ENCODE measurements at places on chromosomes 1 and 21.
A peak's percentile ranks its signal among the peaks of the same experiment; 100 is the strongest.

DNA sequence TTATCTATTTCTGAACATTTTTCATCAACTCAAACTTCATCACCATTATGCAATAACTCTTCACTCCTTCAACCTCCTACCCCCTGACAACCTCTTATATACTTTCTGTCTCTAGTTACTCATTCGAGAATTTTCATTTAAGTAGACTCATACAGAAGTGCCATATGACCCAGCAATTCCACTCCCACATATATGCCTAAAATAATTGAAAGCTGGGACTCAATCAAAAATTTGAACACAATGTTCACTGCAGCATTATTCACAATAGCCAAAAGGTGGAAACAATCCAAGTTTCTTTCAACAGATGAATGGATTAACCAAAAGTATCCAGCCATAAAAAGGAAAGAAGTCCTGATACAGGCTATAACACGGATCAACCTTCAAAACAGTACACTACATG, 24.1 kb downstream of the COL11A1 start:
- DNase-seq = no peak

GRCh38 chr1:232142403-232143314, 487.3 kb downstream of the SIPA1L2 start:
- no peak for DNase-seq

DNA sequence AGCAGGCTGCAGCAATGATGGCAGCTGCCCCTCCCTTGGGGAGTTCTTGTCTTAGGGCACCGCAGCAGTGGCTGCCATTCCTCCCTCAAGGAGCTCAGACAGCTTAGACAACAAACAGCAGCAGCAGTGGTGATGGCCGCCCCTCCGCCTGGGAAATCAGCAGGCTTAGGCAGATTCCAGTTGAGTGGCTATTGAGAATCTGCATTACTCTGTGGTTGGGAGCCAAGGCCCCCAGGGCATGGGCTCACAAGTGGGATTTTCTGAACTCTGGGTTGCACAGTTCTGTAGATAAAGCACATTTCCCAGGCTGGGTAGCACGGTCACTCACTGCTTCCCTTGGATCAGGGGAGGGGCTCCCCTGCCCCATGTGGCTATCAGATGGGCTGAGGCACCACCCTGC, 1280.7 kb upstream of the TMPRSS15 start:
- DNase-seq = no peak

DNA sequence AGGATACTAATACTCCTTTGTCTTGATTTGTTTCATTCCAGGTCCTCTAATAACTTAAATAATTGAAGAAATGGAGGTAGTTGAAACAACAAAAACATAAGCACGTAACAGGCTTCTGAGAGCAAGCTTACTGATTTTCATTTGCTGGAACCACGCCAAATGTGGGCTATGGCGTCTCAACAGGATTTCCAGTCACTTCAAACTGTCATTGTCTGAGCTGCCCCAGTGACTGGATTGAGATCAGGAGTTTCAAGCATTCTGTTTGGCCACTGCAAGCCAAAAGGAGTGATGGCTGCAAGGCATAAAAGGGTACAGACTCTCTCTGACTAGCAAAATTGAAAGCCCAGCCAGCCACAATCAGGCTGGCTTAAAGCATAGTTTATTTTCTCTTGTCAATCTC, 289.9 kb downstream of the DPYD start:
- no peak for DNase-seq

- DNase-seq = no peak
Observed at GRCh38 chr21:43767498-43767983, 8.6 kb downstream of the CSTB start.

- DNase-seq = no peak
Observed at GRCh38 chr21:24444736-24445135, 1162.5 kb downstream of the MRPL39 start.

- no peak for DNase-seq
Observed at GRCh38 chr1:204232526-204232925, 18.7 kb upstream of the GOLT1A start.

GRCh38 chr1:6010554-6010953, 18.3 kb upstream of the NPHP4 start:
- no peak for DNase-seq

- DNase-seq = no peak
Observed at GRCh38 chr1:148385371-148386030, 97.6 kb downstream of the PPIAL4G start.

DNA sequence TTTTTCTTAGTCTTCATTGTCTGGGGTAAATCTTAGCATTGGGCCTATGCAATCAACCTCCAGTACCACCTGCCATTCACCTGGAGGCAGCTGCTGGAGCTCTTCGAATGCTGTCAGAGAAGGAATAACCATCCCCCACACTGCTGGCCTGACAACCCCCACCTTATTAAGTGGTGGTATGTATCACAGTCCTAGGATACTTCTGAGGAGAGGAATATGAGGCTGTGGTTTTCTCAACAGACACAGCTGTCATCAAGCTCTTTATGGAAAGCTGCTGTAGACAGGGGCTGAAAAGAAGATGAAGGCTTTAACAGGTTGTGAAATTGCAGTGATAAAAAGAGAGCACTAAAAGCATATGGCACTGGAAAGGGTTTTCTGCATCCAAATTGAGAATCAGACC, 61.7 kb downstream of the TSEN15 start:
- no peak for DNase-seq

- DNase-seq = peak; percentile 77
Observed at GRCh38 chr21:45830221-45830640, 151.3 kb upstream of the COL6A1 start.

GRCh38 chr1:27009601-27010197, 3.0 kb downstream of the TENT5B start:
- DNase-seq = no peak

DNA sequence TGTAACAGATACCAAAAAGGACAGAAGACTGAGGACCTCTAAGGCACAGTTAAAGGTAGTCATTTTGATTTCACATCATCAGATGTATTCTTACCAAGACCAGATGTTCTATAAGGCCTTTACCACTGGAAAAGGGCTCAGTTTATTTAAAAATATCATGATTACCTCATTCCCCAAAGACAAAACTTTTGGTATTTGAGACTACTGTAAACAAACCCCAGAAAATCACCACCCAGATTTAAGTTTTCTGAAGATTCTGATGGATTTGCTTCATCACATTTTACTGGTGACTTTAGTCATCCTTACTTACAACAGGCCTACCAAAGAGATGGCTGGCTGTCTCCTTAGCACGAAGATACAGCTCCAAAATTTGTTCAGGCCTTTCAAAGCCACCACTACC, 8.3 kb downstream of the ENAH start:
- DNase-seq = no peak

DNA sequence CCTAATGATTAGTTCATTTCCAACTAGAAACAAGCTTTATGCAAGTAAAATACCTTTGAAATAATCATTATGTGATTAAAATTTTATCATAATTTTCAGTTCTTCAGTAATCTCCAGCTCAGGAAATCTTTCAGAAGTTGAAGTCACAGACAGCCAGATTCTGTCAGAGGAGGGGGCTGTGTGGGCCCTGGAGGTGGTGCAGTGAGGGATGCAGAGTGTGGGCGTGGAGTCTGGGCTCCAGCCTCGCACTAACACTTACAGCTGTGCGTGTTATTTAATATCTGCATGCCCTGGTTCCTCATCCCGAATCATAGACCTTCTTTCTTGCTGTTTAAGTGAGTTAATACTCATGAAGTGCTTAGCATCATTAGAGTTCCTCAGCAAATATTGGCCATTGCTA, 23.9 kb downstream of the WDR64 start:
- DNase-seq = no peak

DNA sequence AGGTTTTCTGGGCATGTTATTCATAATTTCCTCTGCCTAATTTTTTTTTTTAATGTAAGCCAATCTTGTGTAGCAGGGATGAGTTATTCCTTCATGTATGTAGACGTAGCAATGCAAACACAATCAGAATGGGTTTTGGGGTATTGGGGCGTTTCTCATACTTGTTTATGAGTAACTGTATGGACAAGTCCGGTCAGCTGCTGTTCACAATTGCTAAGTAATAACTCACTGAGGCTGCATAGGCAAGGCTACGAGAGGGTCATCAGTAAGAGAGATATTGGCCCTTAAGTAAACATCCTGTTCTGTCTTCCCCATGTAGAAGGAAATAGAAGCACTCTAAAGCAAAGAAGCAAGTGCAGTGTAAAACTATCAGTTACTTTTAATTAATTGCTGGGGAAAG, 9.5 kb upstream of the TARS2 start:
- no peak for DNase-seq

GRCh38 chr1:37657620-37658412, 23.1 kb upstream of the RSPO1 start:
- DNase-seq = no peak

DNA sequence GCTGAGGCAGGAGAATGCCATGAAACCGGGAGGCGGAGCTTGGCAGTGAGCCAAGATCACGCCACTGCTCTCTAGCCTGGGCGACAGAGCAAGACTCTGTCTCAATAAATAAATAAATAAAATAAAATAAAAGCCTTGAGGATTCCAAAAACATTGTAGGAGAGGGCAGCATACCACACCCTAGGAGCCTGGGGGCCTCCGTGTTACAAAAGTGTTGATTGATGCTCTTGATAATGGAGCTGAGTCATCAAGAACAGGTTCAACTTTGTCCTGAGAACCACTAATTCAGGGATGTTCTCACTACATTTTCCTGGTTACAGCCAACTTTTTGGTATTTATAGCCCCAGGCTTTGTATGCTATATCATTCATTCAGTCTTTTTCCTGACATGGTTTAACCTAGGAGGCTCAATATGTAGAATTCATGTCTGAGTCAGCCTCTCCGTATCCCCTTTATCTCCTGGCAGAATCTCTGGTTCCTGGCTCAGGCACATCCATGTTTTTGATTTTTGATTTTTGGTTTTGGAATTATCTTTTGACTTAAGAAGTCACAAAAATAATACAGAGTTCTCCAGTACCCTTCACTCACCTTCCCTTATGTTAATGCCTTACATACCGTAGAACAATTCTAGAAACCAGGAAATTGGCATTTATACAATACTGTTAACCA, 69.4 kb downstream of the LRRC8D start:
- no peak for DNase-seq

GRCh38 chr1:214494706-214495105, 56.7 kb downstream of the PTPN14 start:
- no peak for DNase-seq

- DNase-seq = no peak
Observed at GRCh38 chr1:160744199-160744851, 5.3 kb downstream of the SLAMF7 start.

- DNase-seq = no peak
Observed at GRCh38 chr21:41993744-41994143, 16.4 kb downstream of the ZBTB21 start.

- DNase-seq = peak; percentile 11
Observed at GRCh38 chr21:22585558-22585957, 1587.3 kb downstream of the NCAM2 start.

DNA sequence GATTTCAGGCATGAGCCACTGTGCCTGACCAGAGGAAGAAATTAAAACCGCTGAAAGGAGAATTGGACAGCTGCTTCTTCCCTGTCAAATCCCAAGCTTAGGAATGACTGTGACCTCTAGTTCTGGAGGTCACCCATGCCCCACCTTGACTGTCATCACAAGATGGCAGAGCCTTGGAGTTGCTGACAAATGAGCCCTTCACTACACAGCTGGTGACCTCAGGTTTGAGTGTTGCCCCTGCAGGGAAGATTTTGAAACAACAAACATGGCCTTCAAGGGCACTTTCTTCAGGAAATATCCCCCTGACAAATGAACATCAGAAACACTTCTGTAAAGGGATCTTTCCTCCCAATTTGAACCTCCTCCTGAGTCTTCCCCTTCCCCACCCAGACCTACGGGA, 6.9 kb upstream of the SLC45A3 start:
- no peak for DNase-seq

DNA sequence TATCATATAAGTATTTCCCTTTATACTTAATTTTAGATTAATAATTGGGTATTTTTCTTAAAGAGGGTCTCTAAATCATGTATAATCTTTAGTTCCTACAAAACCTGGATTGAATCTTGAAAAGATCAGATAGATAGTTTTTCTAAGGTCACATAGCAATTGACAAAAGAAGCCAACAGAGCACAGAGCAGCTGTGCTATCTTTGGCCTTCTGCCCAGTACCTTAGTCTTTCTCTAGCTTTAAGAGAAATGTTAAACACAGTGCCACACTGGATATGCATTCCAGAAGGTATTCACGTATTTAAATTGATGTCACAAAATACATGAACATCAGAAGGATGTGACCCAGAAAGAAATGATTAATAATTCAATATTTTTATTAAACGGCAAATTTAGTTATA, 86.8 kb downstream of the C21orf91 start:
- DNase-seq = no peak

- no peak for DNase-seq
Observed at GRCh38 chr1:157240495-157241184, 102.4 kb upstream of the ETV3 start.

- no peak for DNase-seq
Observed at GRCh38 chr1:46256523-46256922, 9.0 kb downstream of the RAD54L start.

DNA sequence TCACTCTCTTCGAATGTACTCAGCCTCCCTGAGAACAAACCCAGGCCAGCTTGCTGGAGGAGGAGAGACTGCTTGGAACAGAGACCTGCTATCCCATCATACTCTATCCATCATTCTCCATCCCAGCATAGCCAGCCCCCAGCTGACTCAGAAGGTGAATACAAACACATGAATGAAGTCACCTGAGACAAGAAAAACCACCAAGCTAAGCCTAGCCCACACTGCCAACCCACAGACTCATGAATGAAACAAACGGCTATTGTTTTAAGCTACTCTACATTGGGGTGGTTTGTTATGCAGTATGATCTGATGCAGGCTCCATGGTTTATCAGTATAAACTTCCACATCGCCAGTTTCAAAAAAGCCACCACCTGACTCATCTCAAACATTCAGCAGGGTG, 395.6 kb downstream of the SETD4 start:
- no peak for DNase-seq

DNA sequence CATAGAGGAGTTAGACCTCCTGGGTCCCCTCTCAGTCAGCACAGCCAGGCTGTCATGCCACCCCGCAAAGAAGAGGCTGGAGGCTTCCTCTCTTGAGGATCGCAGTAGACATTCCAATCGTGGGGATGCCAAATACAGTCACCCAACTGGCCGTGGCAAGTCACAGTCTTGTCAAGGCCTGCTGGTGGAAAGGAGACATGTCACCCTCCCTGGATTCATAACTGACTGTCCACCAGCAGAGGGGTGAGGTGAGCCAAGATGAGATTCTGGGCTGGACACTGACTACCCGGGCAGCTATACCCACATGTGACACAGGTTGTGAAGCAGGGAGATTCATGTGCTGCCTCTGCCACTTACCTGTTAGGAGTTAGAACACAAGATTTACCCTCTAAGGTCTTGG, 123.5 kb upstream of the NGF start:
- DNase-seq = no peak

- DNase-seq = no peak
Observed at GRCh38 chr1:29482991-29483390, 246.7 kb downstream of the PTPRU start.

DNA sequence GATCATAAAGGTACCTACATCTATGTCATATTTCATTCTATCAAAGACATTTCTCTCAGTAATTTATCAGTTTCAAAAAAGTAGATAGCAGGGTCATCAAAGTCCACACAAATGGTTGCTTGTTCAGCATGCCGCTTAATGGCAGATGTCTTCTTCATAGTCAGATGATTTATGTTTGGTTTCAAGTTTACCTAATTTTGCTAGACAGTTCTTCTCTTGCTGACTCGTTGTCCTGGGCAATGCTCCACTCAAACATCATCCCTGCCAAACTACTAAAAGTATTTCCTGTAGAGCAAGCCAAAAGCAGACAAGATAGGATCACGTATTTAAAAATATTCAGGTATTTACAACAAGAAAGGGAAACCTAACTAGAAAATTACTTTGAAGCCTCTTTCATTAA, 13.6 kb downstream of the NUP210L start:
- no peak for DNase-seq

GRCh38 chr1:193031431-193031830, 27.7 kb downstream of the UCHL5 start:
- DNase-seq = no peak
